Forelimb muscle (tissue), 1 donor: ENCODE measurements at places on chromosomes 2 and 18. TPM values are rescaled to one million over a fixed set of nuclear protein-coding genes. Genes with fewer than 3 reads are reported as not detected.
A peak's percentile ranks its signal among the peaks of the same experiment; 100 is the strongest.

- DNase-seq: no peak
Observed at GRCh38 chr2:185618625-185619024, 120.0 kb upstream of the FSIP2 start.

DNA sequence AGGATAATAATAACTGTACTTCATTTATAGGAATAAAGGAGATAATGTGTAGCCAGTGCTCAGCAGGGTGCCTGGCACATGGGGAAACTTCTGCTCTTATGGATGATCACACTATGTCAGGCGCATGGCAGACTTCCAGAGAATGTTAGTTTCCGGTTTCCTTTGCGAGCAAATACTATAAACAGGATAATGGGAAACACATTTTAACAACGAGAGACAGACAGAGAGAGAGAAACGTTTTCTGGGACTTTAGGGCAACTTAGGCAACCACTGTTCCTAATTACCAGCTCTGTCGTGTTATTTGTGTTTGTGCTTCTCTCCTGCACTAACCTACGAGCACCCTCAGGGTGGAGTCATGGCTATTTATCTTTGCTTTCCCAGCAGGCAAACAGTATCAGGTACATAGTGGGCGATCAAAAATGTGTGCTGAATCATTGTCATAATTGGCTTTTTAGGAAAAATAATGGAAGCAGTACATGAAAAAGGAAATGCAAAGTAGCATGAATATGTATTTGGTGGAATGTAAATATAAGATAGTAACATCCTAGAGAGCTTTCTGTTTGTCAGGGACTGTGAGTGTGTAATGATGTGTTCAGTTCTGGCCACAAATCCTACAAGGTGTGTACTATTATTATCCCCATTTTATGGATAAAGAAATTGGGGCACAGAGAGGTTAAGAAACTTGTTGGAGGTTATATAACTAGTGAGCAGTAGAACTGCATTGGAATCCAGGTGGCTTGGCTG lies 36.8 kb upstream of the IGFBP2 start:
- DNase-seq: peak; percentile 56

GRCh38 chr2:126177479-126177878 lies 478.5 kb upstream of the GYPC start:
- DNase-seq: no peak

DNA sequence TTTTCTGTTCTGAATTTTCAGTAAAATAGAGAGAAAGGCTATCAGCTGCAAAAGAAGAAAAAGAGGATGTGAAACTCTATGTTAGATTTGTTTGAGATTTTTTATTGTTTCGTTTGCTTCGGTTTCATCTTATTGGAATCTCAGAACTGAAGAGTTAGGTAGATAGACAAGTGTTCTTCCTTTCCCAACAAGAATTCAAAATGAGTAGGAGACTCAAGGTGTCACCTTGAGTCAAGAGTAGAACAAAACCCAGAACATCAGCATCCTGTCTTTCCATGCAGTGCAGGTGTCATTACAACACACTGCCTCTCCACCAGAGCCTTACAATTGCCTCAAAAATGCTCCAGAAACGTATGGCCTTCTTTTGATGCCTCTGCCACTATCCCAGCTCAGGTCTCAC lies 21.1 kb downstream of the NBAS start:
- DNase-seq: no peak

GRCh38 chr18:59744271-59744721 lies 47.1 kb upstream of the CCBE1 start:
- no peak for DNase-seq

- no peak for DNase-seq
Observed at GRCh38 chr2:173644146-173644545, 289.5 kb downstream of the CDCA7 start.

GRCh38 chr18:37873416-37873815 lies 307.8 kb upstream of the CELF4 start:
- no peak for DNase-seq

- DNase-seq: no peak
Observed at GRCh38 chr2:24181849-24182248, 7.0 kb downstream of the FAM228A start.

GRCh38 chr2:10400978-10401951 lies 46.9 kb downstream of the ODC1 start:
- DNase-seq: no peak

DNA sequence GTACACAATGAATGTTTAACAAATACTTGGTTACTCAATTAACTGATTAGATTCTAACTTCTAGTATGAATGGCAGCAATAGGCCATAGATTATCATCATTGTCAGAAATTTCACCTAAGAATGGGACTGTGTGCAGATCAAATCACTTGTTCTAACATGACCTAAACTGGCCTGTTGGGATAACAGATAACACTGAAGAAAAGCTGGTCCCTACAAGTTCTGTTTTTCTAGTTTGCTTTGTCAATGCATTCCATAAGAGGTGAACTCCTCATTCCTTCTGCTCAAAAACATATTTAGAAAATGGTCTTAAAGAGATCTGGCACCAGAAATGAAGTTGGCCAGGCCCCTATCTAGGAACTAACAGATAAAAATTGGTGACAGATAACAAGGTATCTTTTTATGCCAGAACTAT lies 175.4 kb downstream of the THADA start:
- DNase-seq: no peak

GRCh38 chr2:235382601-235383000 lies 111.2 kb upstream of the AGAP1 start:
- no peak for DNase-seq

DNA sequence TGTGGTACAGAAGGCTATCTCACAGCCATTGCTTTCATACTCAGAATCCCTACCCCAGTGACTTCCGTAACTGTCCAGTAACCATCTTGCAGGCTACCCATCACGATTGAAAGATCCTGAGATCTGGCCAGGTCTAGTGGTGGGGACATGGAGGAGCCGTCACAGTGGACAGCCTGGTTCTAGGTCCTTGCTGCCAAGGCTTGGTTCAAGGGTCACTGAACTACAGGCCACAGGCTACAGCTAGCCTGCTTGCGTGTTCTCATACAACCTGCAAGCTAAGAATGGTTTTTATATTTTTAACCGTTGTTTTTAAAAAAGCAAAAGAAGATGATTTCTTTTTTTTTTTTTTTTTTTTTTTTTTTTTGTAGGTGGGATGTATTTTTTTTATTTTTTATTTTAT lies 151.6 kb downstream of the MYO1B start:
- DNase-seq: no peak

- DNase-seq: no peak
Observed at GRCh38 chr2:201471732-201472393, 20.3 kb downstream of the STRADB start.

Gene BOLL
- polyA plus RNA-seq: 1.6 TPM

Gene OTOS
- polyA plus RNA-seq: not detected

Gene AQP4
- 0.33 TPM for polyA plus RNA-seq

Gene SNORC
- 1.4 TPM for polyA plus RNA-seq

Gene CERKL
- 6.7 TPM for polyA plus RNA-seq

Gene NPPC
- polyA plus RNA-seq: 1.8 TPM

Gene SPOPL
- 13.2 TPM for polyA plus RNA-seq

Gene ANKRD30B
- polyA plus RNA-seq: 0.06 TPM

Gene ALPG
- polyA plus RNA-seq: not detected
